Germinal center (tissue), 1 donor: ENCODE measurements at places on chromosomes 2 and 18.
A peak's percentile ranks its signal among the peaks of the same experiment; 100 is the strongest.

- DNase-seq = no peak
Measured at GRCh38 chr18:54284535-54284934, 15.2 kb downstream of the POLI start.

- DNase-seq = no peak
Measured at GRCh38 chr2:201930831-201931230, 102.8 kb upstream of the FZD7 start.

- DNase-seq = no peak
Measured at GRCh38 chr2:72833084-72833714, 7.4 kb upstream of the EXOC6B start.

DNA sequence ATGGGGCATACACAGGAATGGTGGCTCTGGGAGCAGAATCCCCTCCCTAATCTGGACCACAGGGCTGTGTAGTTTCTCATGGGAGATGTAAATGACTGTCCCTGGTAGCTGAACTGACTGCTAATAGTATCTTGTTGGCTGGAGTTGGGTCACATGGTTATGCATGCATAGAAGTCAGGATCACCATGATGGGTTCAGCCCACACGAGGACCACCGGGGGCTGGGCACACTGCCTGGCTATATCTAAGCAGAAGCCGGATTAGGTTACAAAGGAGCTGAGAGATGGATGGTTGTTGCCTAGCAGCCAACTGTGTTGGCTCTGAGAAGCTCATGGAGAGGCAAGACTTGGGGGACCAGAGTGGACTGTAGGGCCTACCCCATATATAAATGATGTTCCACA, 6.7 kb upstream of the MAP3K2 start:
- DNase-seq = no peak

DNA sequence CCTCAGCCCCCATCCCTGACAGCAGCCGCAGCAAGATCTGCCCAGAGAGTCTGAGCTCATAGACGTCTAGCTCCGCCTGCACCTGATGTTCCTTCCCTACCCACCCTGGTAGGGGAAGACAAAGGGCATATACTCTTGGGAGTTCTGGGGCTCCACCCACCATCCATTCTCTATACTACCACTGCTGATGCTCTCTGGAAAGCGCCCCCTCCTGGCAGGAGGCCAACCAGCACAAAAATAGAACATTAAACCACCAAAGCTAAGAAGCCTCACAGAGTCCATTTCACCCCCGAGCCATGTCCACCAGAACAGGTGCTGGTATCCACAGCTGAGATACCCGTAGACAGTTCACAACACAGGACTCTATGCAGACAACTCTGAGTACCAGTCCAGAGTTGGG, 662.6 kb upstream of the FAM98A start:
- DNase-seq = no peak

- peak; percentile 78 for DNase-seq
Measured at GRCh38 chr2:12032398-12032797, 286.0 kb downstream of the LPIN1 start.

DNA sequence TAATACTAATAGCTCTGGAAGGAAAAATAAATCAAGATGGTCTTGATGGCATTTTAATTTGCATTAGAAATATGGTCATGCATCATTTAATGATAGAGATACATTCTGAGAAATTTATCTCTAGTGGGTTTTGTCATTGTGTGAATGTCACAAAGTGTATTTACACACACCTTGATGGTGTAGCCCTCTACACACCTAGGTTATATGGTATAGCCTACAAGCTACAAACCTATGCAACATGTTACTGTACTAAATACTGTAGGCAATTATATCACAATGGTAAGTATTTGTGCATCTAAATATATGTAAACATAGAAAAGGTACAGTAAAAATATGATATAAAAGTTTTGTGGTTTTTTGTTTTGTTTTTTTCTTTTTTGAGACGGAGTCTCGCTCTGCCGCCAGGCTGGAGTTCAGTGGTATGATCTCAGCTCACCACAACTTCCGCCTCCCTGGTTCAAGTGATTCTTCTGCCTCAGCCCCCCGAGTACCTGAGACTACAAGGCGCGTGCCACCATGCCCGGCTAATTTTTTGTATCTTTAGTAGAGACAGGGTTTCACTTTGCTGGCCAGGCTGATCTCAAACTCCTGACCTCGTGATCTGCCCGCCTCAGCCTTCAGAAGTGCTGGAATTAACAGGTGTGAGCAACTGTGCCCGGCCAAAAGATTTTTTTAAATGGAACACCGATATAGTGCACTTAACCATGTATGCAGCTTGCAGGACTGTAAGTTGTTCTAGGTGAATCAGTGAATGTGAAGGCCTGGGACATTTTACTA, 83.7 kb upstream of the UBXN4 start:
- DNase-seq = no peak
